SK-N-SH (cell line): ENCODE measurements at places on chromosomes 5 and 9.

- DNase-seq = no peak
Measured at GRCh38 chr5:66743344-66743743, 147.2 kb downstream of the MAST4 start.

GRCh38 chr5:126120939-126121338 is 302.3 kb upstream of the GRAMD2B start:
- DNase-seq = no peak

DNA sequence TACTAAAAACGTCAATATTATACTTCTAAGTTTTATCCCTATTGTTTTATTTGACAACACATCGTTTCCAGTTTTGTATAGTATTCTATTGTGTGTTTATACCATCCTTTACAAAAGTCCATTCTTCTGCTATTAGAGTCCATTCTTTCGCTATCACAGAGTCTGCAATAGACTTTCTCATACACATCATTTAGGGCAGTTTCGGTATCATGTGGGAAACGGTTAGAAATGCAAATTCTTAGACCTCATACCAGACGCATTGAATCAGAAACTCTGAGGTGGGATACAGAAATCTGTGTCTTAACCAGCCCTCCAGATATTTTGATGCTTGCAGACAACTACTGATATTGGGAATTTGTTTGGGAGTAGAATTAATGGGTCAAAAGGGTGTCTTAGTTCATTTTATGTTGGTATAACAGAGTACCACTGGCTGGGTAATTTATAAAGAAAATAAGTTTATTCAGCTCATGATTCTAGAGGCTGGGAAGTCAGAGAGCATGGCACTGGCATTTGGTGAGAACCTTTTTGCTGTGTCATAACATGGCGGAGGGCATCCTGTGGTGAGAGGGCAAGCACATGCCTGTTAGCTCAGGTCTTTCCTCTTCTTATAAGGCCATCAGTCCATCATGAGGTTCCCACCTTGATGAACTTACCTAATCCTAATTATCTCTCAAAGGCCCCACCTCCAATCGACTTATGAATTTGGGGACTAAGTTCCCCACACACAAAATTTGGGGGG is 21.1 kb downstream of the CARTPT start:
- no peak for DNase-seq

- DNase-seq = no peak
Measured at GRCh38 chr5:40781843-40782409, 16.2 kb downstream of the PRKAA1 start.

GRCh38 chr5:119470105-119470763 is 17.9 kb downstream of the HSD17B4 start:
- no peak for DNase-seq

GRCh38 chr5:18765304-18765703 is 1131.0 kb downstream of the TAF11L14 start:
- no peak for DNase-seq
